ENCODE measurements at places on chromosomes 4 and X.

- peaks cover 1% of the 10 kb centered on the region for H3K27me3 ChIP-seq
- no peaks in the 10 kb centered on the region for H3K4me1 ChIP-seq
- DNase-seq = no peak
- no peak overlapping the region for H3K27ac ChIP-seq
Observed at GRCh38 chr4:154044108-154044531, 255.2 kb upstream of the SFRP2 start.

DNA sequence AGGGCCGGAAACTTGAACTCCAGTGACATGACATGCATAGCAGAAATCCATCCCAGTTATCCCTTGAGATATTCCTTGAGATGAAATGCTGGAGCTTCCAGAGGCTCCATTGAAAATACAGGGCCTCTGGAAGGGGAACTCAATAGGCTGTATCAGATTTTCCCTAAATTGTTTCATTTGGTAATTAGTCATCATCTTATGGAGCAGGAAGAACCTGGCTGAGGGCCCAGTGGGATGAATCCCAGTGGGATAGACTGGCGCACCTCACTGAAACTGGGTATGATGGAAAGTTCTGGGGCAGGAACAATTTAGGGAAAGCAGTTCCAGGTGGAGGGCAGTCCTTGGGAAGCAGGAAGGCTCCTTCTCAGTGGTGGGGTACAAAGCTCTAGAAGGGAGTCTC, 307.8 kb upstream of the DIPK2B start:
- H3K4me3 ChIP-seq = no peak overlapping the region
- no peaks in the 10 kb centered on the region for H3K27me3 ChIP-seq
- H3K27ac ChIP-seq = no peak overlapping the region
- no peaks in the 10 kb centered on the region for H3K36me3 ChIP-seq
- H3K4me1 ChIP-seq = peaks cover 6% of the 10 kb centered on the region

- H3K4me1 ChIP-seq = peaks cover 6% of the 10 kb centered on the region
- DNase-seq = no peak
- peak overlapping the region; percentile 48 for H3K27ac ChIP-seq
- no peak overlapping the region for H3K4me3 ChIP-seq
- H3K27me3 ChIP-seq = no peaks in the 10 kb centered on the region
Observed at GRCh38 chrX:119583431-119584059, 9.2 kb downstream of the UBE2A start.

GRCh38 chr4:124132161-124132560, 580.4 kb downstream of the ANKRD50 start:
- H3K4me1 ChIP-seq = no peaks in the 10 kb centered on the region
- H3K27ac ChIP-seq = no peak overlapping the region
- no peak overlapping the region for H3K4me3 ChIP-seq
- H3K27me3 ChIP-seq = no peaks in the 10 kb centered on the region
- H3K36me3 ChIP-seq = no peaks in the 10 kb centered on the region

- no peaks in the 10 kb centered on the region for H3K4me1 ChIP-seq
- H3K27ac ChIP-seq = no peak overlapping the region
- DNase-seq = no peak
- no peaks in the 10 kb centered on the region for H3K27me3 ChIP-seq
- no peaks in the 10 kb centered on the region for H3K36me3 ChIP-seq
Observed at GRCh38 chr4:58252656-58253055, 1142.5 kb upstream of the IGFBP7 start.

DNA sequence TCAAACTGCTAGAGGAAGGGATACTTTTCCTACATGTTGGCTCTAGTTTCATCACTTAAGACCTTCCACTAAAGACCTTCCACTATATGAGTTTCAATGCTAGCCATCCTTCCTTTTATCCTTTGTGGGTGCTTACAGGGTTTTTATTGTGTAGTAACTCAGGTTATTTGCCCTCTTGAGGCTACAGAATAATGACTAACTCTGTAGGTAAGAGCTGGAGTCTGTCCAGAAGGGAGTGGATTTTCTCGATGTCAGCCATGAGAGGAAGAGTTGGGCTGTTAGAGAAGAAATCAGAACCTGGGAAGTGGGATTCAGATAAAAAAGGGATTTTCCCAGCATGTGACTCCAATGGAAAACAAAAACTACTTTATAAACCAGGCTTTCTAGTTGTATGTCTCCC, 27.5 kb upstream of the HERC5 start:
- peaks cover 3% of the 10 kb centered on the region for H3K4me1 ChIP-seq
- no peak overlapping the region for H3K27ac ChIP-seq
- no peak overlapping the region for H3K4me3 ChIP-seq

DNA sequence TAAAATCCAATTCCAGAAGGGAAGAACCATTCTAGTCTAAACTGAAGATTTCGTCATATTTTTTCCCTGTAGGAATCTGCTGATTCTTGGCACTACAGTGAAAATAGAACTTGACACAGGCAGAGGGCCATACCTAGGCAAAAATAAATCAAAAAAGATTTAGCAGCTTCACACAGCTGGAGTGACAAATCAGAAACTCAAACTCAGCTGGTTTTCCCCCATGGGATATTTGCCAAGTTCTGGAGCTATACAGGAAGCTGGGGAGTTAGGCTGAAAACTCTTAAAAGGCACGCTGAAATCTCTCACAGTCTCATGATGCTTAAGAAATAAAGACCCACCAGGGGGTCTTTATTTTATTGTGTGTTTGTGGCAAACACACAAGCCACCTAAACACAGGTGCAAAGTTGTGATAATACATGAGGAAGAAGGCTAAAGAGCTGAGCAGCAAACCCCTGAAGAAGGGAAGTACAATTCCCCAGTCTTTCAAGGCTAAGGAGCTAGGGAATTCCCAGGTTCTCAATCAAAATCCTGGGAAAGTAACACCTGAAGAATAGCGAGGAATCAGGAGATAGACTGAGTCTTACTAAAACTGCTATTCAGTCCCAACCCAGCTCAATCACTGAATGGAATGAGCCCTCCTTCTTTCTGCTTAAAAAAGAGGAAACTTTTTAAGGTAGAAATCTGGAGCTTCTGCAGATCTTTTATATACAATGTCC, 32.1 kb upstream of the BEND2 start:
- H3K4me1 ChIP-seq = no peaks in the 10 kb centered on the region
- DNase-seq = no peak
- no peaks in the 10 kb centered on the region for H3K27me3 ChIP-seq
- no peaks in the 10 kb centered on the region for H3K36me3 ChIP-seq
- H3K4me3 ChIP-seq = no peak overlapping the region

DNA sequence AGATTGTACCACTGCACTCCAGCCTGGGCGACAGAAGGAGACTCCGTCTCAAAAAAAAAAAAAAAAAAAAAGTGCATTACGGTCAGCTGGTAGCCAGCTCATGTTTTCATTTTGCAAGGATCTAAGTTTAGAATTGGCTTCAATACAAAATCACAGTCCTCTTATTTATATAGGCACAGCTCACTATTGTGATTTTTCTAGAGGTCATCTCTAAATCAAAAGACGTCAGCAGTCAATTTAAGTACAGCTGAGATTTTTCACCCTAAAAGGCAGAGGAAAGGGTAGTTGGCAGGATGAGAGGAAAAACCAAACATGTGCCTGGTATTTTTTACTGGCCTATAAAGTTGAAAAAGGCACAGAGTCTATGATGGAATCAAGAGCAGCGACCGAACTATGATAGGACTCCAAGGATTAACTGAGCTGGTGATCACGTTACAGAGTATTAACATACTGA, 30.8 kb downstream of the ASB5 start:
- no peaks in the 10 kb centered on the region for H3K4me1 ChIP-seq
- no peak for DNase-seq
- H3K27ac ChIP-seq = no peak overlapping the region
- H3K36me3 ChIP-seq = no peaks in the 10 kb centered on the region
- H3K4me3 ChIP-seq = no peak overlapping the region

GRCh38 chrX:134431894-134432293, 28.1 kb upstream of the HPRT1 start:
- H3K4me1 ChIP-seq = peaks cover 6% of the 10 kb centered on the region
- H3K27me3 ChIP-seq = no peaks in the 10 kb centered on the region
- peaks cover 40% of the 10 kb centered on the region for H3K36me3 ChIP-seq
- no peak for DNase-seq
- peak overlapping the region; percentile 32 for H3K27ac ChIP-seq
- H3K4me3 ChIP-seq = no peak overlapping the region

DNA sequence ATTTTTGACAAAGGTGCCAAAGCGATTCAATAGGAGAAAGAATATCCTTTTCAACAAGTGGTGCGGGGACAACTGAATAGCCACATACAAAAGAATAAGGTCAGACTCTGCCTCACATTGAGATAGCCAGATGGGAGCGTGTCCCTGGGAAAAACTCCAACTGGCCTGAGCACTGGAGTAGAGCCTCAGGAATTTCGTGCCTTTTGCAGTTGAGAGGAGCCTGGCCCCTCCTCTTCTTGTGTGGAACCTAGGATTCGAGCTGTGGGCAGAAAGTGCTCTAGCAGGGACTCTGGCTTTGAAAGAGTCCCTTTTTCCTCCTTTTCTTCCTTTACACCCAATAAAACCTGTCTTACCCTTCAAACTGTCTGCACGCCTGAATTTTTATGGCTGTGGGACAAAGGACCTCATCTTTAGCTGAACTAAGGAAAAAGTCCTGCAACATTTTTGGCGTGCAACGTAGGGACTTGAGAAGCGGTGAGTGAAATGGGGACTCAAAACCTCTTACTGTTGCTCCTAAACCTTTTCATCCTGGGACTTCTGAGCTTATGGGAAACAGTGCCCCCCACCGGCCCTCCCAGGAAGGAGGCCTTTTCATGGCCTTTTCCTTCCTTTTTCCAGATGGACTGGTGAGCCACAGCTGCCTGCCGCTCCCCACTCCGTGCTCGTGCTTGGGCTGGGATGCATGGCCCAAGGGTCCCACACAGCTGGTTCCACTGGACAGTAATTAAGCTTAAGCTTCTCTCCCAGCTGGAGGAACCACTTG, 68.6 kb downstream of the BMP15 start:
- no peaks in the 10 kb centered on the region for H3K4me1 ChIP-seq
- no peak overlapping the region for H3K27ac ChIP-seq
- no peaks in the 10 kb centered on the region for H3K36me3 ChIP-seq

DNA sequence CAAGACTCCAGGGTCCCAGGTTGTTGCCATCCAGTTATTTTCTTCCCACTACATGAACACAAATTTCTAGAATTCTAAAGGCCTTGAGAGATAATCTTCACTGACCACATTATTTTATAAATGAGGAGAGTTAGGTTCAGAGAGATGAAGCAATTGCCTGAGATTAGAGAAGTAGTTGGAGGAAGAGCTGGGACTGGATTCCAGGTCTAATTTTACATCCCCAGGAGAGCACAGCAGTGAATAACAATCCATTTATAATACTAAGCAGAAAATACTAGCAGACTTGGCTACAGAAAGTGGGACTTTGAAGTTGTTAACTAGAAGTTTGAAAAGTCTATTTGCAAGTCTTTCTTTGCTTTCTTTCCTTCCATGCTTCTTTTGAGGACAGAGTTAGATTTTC, 231.3 kb upstream of the S100G start:
- DNase-seq = no peak
- no peaks in the 10 kb centered on the region for H3K36me3 ChIP-seq
- H3K4me3 ChIP-seq = no peak overlapping the region
- no peaks in the 10 kb centered on the region for H3K27me3 ChIP-seq
- no peak overlapping the region for H3K27ac ChIP-seq
- H3K4me1 ChIP-seq = no peaks in the 10 kb centered on the region

DNA sequence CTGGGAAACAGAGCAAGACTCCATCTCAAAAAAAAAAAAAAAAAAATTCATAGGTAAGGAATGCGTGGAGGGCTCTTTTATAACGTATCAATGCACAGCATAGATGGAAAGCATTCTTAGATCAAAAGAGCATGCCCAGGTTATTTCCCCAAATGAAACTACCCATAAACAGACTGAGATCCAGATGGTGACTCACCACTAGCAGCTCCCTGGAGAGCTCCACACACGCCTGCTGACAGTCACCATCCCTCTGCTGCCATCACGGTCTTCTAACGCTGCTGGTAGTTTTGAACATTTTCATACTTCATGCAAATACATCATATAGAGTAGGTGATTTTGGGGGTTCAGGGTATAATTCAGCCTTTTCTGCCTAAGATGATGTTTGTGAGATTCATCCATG, 136.9 kb downstream of the ASMT start:
- H3K4me3 ChIP-seq = no peak overlapping the region
- H3K36me3 ChIP-seq = peaks cover 15% of the 10 kb centered on the region
- H3K27me3 ChIP-seq = no peaks in the 10 kb centered on the region
- H3K4me1 ChIP-seq = peaks cover 3% of the 10 kb centered on the region
- H3K27ac ChIP-seq = no peak overlapping the region

GRCh38 chr4:124032035-124032434, 635.4 kb downstream of the SPRY1 start:
- no peaks in the 10 kb centered on the region for H3K36me3 ChIP-seq
- H3K4me1 ChIP-seq = no peaks in the 10 kb centered on the region
- H3K27ac ChIP-seq = no peak overlapping the region
- peaks cover 2% of the 10 kb centered on the region for H3K27me3 ChIP-seq
- no peak overlapping the region for H3K4me3 ChIP-seq

- no peak overlapping the region for H3K4me3 ChIP-seq
- H3K4me1 ChIP-seq = no peaks in the 10 kb centered on the region
- no peak overlapping the region for H3K27ac ChIP-seq
- no peaks in the 10 kb centered on the region for H3K36me3 ChIP-seq
- DNase-seq = peak; percentile 64
- H3K27me3 ChIP-seq = no peaks in the 10 kb centered on the region
Observed at GRCh38 chr4:166045457-166045856, 172.4 kb downstream of the TLL1 start.

DNA sequence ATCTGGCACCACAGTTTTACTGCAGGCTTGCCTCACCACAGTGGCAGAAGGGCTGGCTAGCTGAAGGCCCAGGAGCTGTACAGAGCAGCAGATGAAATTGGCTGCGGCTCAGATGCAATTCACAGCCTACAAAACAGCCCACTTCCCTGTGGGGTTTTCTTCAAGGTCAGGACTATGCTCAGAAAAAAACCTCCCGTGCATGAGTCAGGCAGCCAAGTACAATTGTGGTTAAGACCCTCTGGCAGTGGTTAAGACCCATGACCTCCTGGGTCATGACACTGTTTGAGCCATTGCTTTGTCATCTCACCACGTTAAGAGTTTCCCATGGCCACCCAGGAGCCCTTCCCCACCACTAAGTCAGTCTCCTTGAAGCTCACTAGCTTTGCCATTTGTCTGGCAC, 276.3 kb downstream of the HNRNPD start:
- H3K4me1 ChIP-seq = no peaks in the 10 kb centered on the region
- no peak overlapping the region for H3K27ac ChIP-seq
- no peak for DNase-seq
- H3K36me3 ChIP-seq = no peaks in the 10 kb centered on the region

DNA sequence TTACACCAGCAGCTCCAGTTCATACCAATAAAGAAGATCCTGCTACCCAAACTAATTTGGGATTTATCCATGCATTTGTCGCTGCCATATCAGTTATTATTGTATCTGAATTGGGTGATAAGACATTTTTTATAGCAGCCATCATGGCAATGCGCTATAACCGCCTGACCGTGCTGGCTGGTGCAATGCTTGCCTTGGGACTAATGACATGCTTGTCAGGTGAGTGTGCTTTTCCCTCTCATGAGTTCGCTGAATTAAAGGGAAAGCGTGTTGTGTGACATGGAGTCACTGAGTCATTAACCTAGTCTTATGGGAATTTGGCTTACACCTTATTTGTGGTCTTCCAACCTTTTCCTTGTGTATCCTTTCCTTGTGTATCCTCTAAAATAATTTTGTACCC, 15.9 kb downstream of the TMEM165 start:
- no peak overlapping the region for H3K4me3 ChIP-seq
- no peak overlapping the region for H3K27ac ChIP-seq
- peaks cover 28% of the 10 kb centered on the region for H3K36me3 ChIP-seq
- no peaks in the 10 kb centered on the region for H3K27me3 ChIP-seq
- H3K4me1 ChIP-seq = peaks cover 18% of the 10 kb centered on the region
- DNase-seq = no peak

All from activated CD4-positive, alpha-beta T cell treated with anti-CD3 and anti-CD28 coated beads, Interleukin-2, amount 10 ng/mL, durations not matched to agents 24 days and 14 days (primary cell).